ENCODE measurements at places on chromosomes 5 and 9. TPM values are rescaled to one million over a fixed set of nuclear protein-coding genes. Genes with fewer than 3 reads are reported as not detected.

Gene PRLR
- 0.08 TPM for total RNA-seq

Gene LCN1
- total RNA-seq, result not detected

Gene WNK2
- total RNA-seq, result under 0.01 TPM

Gene IFNA2
- not detected for total RNA-seq

Gene SLC36A3
- not detected for total RNA-seq

Gene IRX2
- 1.9 TPM for total RNA-seq

Gene ADRB2
- total RNA-seq, result 1.1 TPM

Gene CER1
- not detected for total RNA-seq

Gene CCIN
- total RNA-seq, result 2.2 TPM

Gene IRX4
- total RNA-seq, result not detected

Gene GPR151
- not detected for total RNA-seq

Gene ROR2
- total RNA-seq, result 29.1 TPM

Gene RIC1
- total RNA-seq, result 43.5 TPM

All from smooth muscle cell of the coronary artery (primary cell).